Testis (tissue), 5 donors: ENCODE measurements at places on chromosomes 7 and 10. TPM values are rescaled to one million over a fixed set of nuclear protein-coding genes. Genes with fewer than 3 reads are reported as not detected.

- DNase-seq = no peak
Measured at GRCh38 chr10:17820943-17821342, 11.8 kb downstream of the MRC1 start.

- no peak for DNase-seq
Measured at GRCh38 chr7:130695840-130696239, 9.5 kb upstream of the TSGA13 start.

DNA sequence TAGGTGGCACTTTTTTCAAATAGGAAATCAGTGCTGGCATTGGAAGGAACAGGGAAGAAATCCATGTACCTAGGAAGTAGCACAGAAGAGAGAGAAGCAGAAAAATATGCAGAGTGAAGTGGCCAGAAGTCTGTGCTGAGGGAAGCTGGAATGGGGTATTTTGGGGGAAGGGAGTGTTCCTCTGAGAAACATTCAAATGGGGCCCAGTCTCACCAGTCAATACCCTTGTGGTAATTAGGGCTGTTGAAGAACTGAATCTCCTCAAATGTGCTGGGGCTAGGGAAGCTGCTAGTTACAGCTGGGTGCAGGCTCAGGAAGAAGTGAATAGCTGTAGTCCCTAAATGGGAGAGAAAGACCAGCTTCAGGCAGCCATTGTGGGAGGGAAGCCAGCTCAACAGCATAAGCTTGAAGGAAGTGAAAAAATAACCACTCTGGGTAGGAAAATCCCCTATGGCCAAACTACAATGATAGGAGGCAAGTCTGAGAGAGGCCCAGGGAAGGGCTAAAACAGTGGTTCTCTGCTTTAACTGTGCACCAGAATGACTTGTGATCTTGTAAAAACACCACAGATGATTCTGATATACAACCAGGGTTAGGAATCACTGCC is 7.6 kb downstream of the NDST2 start:
- DNase-seq = no peak

DNA sequence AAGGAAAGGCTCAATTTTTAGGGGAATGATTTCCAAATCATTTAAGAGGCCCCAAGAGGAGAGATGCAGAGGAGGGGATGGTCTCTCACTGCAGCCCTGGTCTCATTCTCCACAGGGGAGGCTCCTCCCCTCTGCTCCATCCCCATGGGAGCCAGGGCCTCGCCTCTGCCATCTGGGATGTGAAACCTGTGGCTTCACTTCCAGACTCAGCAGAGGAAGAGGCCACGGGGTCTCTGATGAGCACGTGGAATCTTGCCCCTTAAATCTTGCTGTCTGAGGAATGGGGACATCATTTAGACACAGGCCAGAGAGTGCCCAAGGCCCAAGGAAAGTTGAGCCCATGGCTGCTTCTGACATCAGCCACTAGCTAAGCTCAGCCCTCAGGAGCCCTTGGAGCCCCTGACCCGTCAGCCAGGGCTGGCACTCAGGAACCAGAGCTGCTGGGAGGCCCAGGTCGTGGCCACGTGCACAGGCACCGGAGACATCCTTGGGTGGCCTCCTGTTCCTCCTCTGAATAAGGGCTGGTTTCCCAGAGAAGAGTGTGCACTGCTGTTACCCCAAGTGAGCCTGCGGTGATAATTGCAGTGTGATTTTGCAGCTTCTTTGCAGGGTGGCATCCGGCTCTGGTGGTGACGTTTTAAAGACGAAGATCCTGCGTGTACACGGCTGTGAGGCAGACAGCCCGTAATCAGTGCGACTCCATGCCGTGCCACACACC is 50.5 kb downstream of the VIPR2 start:
- no peak for DNase-seq

GRCh38 chr7:1007901-1008300 is 24.9 kb downstream of the CYP2W1 start:
- DNase-seq = no peak

GRCh38 chr10:119640875-119641526 is 10.2 kb upstream of the BAG3 start:
- DNase-seq = no peak

DNA sequence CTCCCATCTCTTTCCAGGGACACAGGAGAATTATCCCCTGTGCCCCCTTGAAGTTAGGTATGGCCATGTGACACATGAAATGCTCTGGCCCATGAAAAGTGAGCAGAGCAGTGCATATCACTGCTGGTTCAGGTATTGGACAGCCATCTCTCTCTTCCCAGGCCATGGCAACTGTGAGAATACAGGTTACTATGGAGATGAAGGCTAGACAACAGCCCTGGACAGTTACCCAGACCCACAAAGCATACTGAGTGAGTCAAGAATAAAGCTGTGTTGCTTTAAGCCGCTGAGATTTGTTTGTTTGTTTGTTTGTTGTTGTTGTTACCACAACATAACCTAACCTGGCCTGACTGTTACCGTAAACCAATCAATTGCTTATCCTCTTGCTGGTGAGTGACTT is 722.3 kb downstream of the KCNMA1 start:
- no peak for DNase-seq

DNA sequence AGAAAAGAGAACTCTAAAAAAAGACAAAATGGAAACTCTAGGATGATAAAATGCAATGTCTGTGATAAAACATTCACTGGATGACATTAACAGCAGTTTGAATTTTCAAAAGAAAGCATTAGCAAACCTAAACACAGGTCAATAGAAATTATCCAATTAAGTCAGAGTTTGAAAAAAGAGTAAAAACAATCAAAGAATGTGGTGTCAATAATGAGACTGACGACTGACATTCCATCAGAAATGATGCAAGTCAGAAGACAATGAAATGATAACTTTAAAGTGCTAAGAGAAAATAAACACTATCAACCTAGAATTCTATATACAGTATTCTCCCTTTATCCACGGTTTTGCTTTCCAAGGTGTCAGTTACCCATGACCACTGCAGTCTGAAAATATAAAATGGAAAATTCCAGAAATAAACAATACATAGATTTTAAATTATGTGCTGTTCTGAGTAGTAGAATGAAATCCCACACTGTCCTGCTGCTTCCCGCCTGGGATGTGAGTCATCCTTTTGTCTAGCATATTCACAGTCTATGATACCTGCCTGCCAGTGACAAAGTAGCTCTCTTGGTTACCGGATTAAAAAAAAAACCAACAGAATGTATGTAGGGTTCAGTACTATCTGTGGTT is 38.3 kb upstream of the SFMBT2 start:
- no peak for DNase-seq

- no peak for DNase-seq
Measured at GRCh38 chr7:152862006-152862405, 102.5 kb downstream of the ACTR3B start.

GRCh38 chr10:75107756-75108683 is 3.4 kb upstream of the SAMD8 start:
- DNase-seq = peak; percentile 6

GRCh38 chr10:77387247-77387646 is 250.4 kb downstream of the KCNMA1 start:
- DNase-seq = no peak

DNA sequence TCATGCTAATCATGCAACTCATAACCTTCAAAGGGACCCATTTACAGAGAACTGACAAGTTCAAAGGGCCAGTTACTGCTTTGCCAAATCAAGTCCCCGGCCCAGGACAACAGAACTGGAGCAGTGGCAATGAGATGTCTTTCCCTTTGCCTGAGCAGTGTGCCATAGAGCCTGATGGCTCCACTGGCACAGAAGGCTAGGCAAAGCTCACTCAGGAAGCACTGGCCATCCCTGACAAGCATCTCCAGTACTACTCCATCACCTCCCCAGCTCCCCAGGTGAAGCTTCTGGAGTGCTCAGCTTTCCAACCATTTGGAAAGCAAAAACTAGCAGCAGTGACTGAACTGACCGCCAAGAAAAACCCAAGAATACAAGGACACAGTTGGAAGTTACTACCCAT is 108.3 kb downstream of the SGMS1 start:
- no peak for DNase-seq

GRCh38 chr7:1331561-1332467 is 99.1 kb downstream of the UNCX start:
- no peak for DNase-seq

- DNase-seq = no peak
Measured at GRCh38 chr7:2922348-2922691, 78.2 kb upstream of the GNA12 start.

DNA sequence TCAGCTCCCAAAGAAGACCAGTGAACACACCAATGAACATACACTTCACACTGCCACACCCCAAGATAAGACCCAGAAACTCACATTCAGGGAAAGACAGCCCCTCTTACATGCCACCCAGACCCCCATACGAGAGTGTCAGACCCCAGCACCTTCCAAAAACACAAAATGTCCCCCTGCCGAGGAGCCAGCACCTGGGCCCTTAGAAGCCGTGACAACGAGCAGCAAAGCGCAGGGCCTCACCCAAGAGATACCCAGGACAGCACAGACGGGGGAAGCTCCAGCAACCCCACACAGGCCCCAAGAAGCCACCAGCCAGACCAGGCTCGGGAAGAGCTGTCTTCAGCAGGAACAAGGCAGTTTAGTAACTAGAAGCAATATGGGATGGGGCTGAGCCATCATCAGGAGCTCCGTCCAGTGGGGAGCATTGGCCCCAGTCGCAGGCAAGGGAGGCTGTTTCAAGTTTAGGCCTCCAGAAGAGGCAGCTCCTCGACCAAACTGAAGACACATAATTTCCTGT is 243.6 kb downstream of the PTPRN2 start:
- DNase-seq = peak; percentile 1

GRCh38 chr10:68196701-68197100 is 35.2 kb downstream of the ATOH7 start:
- no peak for DNase-seq

GRCh38 chr7:7832518-7832917 is 114.1 kb upstream of the RPA3 start:
- DNase-seq = no peak

DNA sequence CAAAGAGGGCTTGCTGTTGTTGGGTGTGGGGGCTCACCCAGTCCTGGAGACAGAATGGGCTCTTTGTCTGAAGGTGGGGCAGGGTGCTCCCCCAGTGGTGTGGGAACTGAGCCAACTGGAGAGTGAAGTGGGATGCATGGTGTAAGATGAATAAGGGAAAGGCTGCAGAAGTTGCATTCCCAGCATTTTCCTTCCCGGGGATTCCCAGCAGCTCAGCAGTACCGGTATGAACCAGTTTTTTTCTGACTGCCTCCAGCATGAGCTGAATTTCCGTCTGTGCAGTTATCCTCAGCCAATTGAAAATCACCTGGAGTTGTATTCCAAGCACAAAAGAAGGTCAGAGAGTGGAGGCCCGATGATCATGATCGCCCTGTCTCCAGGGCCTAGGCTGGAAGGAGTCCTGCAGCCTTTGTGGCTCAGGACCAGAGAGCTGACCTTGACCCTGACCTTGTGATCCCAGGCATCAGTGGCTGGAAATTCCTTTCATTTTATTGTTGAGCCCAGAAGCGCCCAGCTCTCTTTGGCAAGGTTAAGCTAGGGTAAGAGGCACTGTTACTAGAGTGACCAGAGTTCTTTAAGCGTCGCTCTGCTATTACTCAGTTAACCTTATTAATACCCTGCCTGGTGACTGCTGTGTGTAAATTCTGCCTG is 33.4 kb downstream of the OGDH start:
- DNase-seq = peak; percentile 65

DNA sequence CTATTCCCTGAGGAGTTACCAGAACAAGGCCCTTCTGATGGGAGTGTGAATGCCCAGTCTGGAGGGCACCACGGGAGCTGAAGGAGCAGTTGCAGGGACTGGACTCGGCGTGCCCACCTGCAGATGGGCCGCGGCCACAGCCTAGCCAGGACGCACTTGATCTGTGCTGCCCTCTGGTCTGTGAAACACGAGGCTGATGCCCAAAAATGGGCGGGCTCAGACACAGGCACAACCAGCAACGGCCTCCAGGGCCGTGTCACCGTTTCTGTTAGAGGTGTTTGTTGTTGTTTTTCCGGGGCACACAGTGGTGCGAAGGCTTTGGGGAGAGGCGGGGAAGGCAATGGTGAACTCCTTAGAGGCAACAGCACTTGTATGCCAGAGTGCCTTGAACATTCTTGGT is 235.8 kb downstream of the DNAJB6 start:
- DNase-seq = no peak

DNA sequence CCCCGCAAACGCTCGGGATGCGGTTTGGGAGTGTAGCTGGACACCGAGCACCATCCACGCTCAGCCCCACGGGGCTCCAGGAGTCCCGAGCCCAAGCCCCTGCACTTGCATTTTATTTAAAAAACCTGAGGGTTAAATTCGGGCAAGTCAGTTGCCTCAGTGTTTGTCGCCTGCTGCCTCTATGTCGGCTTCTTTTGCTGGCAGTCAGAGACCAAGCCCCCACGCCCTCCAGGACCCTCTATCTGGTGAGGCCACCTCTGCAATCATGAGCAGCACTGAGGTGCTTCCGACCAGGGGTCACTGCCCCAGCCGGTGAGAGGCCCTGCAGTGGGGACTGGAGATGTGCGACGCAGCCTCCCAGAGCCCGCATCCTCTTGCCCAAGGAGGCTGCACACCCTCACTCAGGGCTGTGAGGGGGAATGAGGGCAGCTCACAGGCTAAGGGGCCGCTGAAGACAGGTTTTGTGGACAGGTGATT is 13.3 kb upstream of the ZNF273 start:
- no peak for DNase-seq

GRCh38 chr7:43784030-43784584 is 25.6 kb downstream of the BLVRA start:
- DNase-seq = no peak

- DNase-seq = peak; percentile 84
Measured at GRCh38 chr10:93288679-93289634, 193.2 kb downstream of the MYOF start.

DNA sequence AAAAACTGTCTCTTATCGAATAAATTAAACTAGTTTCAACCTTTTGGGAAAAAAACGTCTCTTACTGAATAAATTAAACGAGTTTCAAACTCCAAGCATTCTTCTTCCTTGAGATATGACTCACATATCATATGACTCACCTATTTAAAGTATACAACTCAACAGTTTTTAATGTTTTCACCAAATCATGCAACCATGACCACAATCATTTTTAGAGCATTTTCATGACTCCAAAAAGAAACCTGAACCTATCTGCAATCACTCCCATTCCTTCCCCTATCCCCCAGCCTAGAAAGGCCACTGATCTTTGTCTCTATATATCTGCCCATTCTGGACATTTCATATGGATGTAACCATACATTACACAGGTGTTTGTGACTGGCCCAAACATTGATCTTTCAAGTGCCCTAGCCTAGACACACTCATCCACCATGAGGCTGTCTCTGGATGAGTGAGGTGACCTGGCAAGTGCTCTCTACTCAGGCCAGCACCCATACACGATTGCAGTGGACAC is 115.3 kb downstream of the PIP4K2A start:
- no peak for DNase-seq

- no peak for DNase-seq
Measured at GRCh38 chr7:20287317-20287716, 43.4 kb upstream of the ITGB8 start.

- peak; percentile 49 for DNase-seq
Measured at GRCh38 chr7:77327067-77327931, 88.8 kb downstream of the GSAP start.

The PLAU gene
- 0.87 TPM for total RNA-seq

The CALCR gene
- total RNA-seq = 0.31 TPM

The ADARB2 gene
- 8.5 TPM for total RNA-seq

The LIPM gene
- total RNA-seq = not detected

The ZCCHC24 gene
- 38.6 TPM for total RNA-seq

The RPEL1 gene
- total RNA-seq = not detected

The NUTM2D gene
- total RNA-seq = 10.3 TPM

The NAT16 gene
- 0.50 TPM for total RNA-seq

The FRAT1 gene
- total RNA-seq = 22.1 TPM

The CYP3A5 gene
- total RNA-seq = 0.12 TPM

The HOXA11 gene
- not detected for total RNA-seq

The ARPC1B gene
- total RNA-seq = 64.9 TPM

The ACTR1A gene
- total RNA-seq = 97.7 TPM

The NKX2-3 gene
- 0.24 TPM for total RNA-seq

The ARL4A gene
- 153 TPM for total RNA-seq

The HMX2 gene
- total RNA-seq = 0.47 TPM

The CH25H gene
- total RNA-seq = 0.25 TPM
